ENCODE measurements at places on chromosomes 7 and 10. TPM values are rescaled to one million over a fixed set of nuclear protein-coding genes. Genes with fewer than 3 reads are reported as not detected.

Gene AHCYL2
- polyA plus RNA-seq = 9.2 TPM

Gene CDC14C
- polyA plus RNA-seq = not detected

Gene XPNPEP1
- 17.5 TPM for polyA plus RNA-seq

Gene PRSS2
- not detected for polyA plus RNA-seq

Gene SLC29A4
- 6.4 TPM for polyA plus RNA-seq

Gene WEE2
- not detected for polyA plus RNA-seq

All from GM23338 (cell line).